ENCODE measurements at places on chromosomes 11 and 22.
A peak's percentile ranks its signal among the peaks of the same experiment; 100 is the strongest.

- peak; percentile 92 for DNase-seq
Observed at GRCh38 chr11:132496341-132496740, 1036.0 kb downstream of the OPCML start.

- no peak for DNase-seq
Observed at GRCh38 chr11:763073-763463, 14.2 kb downstream of the GATD1 start.

- DNase-seq, result no peak
Observed at GRCh38 chr11:75323609-75324008, 27.9 kb downstream of the ARRB1 start.

GRCh38 chr22:25060522-25061071 lies 108.1 kb downstream of the KIAA1671 start:
- no peak for DNase-seq

DNA sequence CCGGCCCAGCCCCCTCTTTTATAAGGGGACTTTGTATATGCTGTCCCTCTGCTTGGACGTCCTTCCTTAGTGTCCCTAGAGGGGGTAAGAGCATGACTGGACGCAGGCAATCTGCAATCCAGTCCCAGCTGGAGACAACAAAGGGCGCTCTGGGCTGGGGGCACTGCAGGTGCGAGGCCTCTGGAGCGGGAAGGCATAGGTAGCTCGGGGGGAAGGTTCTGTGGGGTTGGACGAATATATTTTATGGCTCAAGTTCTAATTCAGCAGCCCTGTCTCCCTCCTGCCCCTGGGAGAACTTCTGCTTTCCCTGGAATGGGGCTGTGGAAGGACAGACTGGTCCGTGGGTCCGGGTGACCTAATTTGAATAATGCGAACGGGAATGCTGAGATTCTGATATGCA lies 40.0 kb downstream of the KCNJ4 start:
- no peak for DNase-seq

DNA sequence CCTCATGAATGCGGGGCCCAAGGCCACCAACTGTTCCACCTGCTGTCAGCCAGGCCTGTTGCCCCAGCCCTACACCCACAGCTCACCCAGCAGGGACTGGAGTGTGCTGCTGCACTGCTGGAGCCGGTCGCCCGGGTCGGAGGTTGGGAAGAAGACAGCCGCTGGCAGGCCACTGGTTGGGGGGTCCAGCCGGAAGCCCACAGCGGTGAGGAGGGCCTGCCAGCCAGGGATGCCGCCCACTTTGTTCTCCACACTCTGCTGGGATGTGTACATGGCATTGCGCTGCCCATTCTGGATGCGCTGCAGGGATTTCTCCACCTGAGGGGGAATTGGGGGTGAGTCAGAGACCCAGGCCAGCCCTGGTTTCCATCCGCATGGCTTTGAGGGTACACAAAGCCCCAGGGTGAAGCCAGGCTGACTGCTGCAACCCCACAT lies 74.2 kb upstream of the PITPNB start:
- DNase-seq, result no peak

- no peak for DNase-seq
Observed at GRCh38 chr22:45969414-45969799, 7.6 kb downstream of the WNT7B start.

GRCh38 chr11:106988151-106989077 lies 29.9 kb downstream of the GUCY1A2 start:
- no peak for DNase-seq

GRCh38 chr22:45692549-45692948 lies 20.9 kb downstream of the ATXN10 start:
- no peak for DNase-seq

- no peak for DNase-seq
Observed at GRCh38 chr11:96254087-96254486, 88.9 kb downstream of the MAML2 start.

GRCh38 chr11:67998150-67999045 lies 5.5 kb downstream of the UNC93B1 start:
- DNase-seq, result no peak

DNA sequence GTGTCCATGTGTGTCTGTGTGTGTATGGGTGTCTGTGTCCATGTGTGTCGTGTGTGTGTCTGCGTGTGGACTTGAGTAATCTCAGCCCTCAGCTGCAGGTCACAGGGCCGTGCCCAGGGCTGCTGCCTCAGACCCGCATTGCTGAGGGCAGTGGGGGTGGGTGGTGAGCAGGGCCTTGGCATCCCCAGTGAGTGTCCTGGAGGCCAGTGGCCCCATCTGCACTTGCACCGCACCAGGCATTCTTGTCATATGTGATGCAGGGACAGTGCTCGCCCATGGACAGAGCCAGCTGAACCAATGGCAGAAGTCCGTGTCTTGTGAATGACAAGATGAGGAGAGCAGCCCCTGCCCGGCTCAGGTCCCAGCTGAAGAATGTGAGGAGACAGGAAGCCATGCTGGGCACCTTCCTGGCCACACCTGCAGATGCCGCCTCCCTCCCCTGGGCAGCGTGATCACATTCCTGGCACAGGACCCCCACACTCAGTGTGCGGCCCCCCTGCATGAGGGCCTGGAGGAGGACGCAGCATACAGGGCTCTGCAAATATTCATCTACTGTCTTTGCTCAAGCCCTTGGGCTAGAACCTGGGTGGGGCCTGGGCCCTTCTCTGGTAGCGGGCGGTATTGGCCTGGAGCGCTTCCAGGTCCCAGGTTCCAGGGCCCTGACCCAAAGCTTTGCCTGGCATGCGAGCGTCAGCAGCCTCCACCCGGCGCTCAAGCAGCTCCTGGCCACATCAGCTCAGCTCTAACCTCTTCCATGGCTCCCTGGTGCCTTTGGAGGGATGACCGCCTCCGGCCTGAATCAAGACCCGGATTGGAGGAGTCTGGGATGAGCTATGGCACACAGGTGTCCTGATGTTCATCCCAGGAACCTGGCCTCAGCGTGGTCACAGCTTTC lies 3.9 kb downstream of the ALDH3B2 start:
- DNase-seq, result no peak

DNA sequence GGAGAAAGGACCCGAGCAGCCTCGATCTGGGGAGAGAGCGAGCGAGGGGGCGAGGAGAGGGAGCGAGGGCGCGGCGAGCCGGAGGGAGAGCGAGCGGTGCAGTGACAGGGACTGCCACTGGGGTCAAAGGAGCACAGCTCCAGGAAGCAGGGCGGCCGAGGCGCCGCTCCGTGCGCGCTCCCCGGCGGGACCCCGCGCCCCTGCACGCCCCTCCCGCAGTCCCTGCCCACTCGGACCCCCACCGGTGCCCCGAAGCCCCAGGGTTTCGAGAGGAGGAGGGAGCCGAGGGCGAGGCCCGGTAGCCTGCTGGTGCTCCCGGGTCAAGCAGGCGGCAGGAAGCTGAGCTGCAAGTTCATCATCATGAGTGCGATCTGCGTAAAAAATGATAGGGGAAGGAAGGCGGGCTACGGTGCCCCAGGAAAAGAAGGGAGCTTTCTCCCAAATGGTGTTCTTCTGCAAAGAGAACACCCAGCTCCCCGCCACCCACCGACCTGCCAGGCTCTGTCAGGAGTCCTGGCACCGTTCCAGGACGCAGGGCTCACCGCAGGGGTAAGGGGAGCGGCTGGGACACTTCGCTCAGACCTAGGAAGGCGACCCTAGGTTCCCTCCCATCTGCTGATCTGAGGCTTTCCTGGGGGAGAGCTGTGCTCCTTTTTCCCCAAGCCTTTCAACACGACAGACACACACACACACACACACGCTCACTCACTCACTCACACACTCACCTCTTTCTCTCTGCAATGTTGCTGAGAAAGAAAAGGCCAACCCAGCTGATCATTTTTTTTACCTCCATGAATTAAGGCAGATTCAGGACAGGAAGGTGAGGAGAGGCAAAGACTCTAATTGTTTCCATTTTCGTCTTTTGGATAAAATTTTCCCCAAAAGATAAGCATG lies at the start of gene MPPED2:
Gene MPPED2 (minus strand): TSS at position 103 of the 894 bp plus-strand sequence. CDS start 5,980 bp downstream, outside the sequence.
- DNase-seq, result peak; percentile 41

GRCh38 chr22:30178181-30179126 lies 68.1 kb downstream of the LIF start:
- DNase-seq, result no peak

GRCh38 chr11:61728066-61728939 lies 24.1 kb upstream of the MYRF start:
- no peak for DNase-seq

- no peak for DNase-seq
Observed at GRCh38 chr11:15153231-15153630, 38.5 kb downstream of the INSC start.

DNA sequence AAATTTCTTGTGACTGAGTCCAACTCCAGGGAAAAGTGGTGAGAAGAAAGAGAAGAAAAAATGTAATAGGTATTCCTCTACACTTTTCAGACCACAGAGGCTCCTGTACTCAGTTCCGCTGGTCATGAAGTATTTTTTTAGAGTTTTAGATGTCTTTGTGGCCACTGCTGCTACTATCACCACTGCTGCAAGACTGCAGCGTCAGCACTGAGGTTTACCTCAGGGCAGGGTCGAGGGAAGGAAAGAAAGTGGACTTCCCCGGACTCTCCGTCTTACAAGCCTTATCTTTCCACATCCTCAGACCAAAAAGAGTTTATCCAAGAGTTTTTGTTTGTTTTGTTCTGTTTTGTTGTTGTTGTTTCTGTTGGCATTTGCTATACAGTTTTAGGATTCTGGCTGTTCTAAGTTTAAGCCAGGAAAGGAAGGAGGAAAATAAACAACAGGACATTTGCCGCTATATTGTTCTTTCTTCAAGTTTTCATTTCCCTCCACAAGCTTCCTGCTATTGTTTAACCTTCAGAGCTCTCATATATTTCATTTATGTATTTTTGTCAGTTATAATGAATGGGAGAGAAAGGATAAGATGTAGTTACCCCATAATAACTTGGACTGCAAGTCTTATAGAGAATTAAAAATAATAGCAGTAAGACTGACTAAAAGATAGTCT lies 919.3 kb downstream of the NTM start:
- no peak for DNase-seq

GRCh38 chr11:46272816-46273427 lies 4.5 kb upstream of the CREB3L1 start:
- peak; percentile 70 for DNase-seq

DNA sequence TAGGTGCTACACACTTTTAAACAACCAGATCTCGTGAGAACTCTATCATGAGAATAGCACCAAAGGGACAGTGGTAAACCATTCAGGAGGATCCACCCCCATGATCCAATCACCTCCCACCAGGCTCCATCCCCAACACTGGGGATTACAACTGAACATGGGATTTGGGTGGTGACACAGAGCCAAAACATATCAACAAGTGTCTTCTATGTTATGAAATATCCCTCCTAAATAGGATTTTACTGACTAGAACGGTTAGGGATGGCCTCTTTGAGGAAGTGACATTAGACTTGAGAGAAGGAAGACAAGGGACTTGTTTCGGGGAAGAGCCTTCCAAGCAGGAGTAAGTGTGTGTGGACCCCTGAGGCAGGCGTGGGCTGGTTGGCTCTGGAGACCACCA lies 11.9 kb upstream of the MRPL11 start:
- DNase-seq, result no peak

DNA sequence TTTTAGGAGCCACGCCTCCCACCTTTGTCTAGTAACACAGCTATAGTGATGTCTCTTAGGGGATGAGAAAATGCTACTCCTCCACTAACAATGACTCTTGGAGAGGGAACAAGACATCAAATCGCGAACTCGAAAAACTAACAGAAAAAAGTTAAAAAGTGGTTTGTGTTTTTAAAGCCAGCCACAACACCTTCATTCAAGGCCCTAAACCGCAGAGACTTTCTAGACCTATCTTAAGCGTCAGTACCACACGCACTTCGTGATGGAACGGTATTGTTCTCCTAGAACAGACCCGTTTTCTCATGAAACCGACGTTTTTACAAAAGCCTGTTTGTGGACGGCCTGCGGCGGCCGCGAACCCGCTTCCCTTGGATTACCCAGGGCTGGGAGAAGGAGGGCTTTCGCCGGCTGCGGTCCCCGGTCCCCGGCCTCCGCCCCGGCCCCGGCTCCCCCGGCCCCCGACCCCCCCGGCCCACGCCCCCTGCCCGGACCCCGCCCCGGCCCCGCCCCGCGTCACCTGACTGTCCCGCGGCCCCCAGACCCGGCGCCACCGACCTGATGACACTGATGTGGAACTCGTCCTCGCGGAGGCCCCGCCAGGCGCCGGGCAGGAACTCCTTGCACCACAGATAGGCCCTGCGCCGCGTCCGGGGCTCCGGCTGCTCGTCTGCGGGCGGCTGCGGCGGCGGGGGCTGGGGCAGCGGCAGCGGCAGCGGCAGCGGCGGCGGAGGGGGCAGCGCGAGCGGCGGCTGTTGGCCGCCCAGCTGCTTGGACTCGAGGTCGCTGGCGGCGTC lies 718 bp downstream of the CHKA start:
- no peak for DNase-seq

DNA sequence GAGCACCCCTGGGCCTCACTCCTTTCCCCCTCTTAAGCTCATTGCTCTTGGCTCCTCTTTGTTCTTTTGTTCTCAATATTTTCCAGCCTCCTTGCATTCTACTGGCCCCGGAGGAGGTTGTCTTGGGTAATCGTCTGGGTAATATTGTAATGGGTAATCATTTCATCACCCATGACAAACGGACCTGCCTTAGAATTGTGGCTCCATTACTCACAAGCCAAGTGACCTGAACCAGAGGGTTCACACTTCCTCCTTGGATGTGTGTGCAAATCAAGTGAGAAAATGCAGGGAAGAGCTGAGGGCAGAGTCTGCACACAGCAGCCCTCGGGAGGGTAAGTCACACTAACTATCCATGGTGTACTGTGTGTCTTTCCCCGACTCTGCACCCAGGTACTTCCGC lies 305.0 kb downstream of the BUD13 start:
- DNase-seq, result no peak

GRCh38 chr11:70303070-70303469 lies 32.6 kb downstream of the PPFIA1 start:
- DNase-seq, result no peak

DNA sequence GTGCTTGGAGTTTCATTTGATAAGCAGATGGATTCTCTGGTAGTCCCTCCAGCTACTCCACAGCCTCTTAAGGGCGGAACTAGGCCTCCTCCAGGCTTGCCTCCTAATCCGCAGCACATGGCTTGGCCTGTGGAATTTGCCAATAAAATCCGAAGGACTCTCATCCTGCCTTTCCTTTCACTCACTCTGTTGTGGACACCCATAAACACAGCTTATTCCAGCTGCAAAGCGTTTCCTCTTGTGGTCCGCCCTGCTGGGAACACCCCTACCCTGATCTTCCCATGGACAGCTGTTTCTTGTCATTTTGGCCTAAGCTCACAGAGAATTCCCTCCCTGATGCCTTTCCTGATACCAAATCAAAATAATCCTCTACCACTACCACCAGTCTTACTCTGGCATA lies 546.2 kb downstream of the NTM start:
- no peak for DNase-seq

Measured in DMS79 treated with DMSO at 0.1 percent for 48 hours (cell line).